Effector CD4-positive, alpha-beta T cell (primary cell): ENCODE measurements at places on chromosomes 11 and 22.
A peak's percentile ranks its signal among the peaks of the same experiment; 100 is the strongest.

- DNase-seq, result no peak
Measured at GRCh38 chr11:75855206-75855605, 40.2 kb downstream of the UVRAG start.

DNA sequence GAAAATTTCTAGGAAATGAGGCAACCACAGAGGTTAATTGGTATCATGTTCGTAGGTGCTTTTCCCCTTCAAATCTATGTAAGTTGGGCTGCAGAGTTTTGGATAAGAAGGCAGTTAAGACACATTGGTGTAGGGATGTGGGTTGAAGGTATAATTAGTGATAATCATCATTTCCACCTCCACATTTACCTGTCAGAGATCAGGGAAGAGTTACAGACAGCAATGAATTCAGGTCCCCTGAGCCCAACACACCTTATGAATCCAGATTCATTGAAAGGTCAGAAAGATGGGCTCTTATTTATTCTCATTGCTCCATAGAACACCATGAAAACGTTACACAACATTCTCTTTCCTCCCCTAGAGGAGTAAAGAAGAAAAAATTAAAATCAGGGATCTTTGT, 308.7 kb downstream of the C11orf87 start:
- no peak for DNase-seq

DNA sequence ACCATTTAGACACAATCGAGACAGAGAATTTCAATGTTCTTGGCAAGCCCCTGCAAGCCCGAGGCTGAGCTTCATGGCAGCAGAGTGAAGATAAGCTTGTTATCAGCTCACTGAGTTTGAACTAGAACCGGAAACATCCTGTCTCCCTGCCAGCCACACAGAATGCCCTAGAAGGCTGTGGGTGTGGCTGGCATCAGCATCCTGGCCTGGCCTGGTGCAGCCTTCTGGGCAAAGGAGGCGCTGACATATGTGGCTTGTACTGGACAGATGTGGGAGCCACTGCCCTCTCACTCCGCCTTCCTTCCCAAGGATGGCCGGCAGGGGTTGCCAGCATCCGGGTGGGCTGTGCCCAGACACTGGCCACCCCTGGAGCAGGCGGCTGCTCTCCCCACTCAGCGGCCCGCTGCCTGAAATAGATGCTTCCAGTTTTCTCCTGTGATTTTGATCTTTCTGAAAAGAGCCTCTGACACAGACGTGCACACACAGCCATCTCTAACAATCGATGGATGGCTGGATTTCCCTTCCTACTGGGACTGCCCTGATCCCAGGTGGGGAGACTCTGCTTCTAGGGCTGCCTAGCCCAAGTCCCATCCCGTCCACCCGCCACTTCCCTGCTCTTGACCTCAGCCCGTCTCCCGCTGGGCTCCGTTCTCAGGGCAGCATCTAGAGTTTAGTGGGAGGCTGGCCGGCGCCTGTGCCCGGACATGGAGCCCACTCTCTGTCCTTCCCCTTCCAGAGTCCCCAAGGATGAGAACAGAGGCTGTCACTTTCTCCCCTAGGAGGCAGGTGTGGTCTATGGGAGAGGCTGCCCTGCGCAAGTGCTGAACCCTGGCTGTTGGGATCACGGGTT, 149.7 kb downstream of the CTTN start:
- no peak for DNase-seq

GRCh38 chr11:34519595-34520235, 6.1 kb upstream of the ELF5 start:
- no peak for DNase-seq

DNA sequence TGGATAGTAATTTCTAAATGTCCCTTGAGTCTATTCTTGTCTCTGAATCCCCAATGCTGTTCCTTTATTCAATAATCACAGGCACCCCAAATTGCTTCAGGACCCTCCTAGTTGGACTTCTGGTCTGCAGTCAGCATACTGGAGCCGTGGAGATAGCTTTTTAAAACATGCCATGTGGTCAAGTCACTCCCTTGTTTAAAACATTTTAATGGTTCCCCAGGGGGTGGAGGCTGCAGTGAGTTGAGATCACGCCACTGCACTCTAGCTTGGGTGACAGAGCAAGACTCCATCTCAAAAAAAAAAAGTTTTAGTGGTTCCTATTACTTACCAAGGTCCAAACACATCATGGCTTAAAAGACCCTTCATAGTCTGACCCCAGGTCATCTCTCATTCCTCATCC, 220.3 kb downstream of the ADAMTS15 start:
- DNase-seq, result no peak

- peak; percentile 45 for DNase-seq
Measured at GRCh38 chr11:61071208-61071681, 31.0 kb upstream of the CD5 start.

DNA sequence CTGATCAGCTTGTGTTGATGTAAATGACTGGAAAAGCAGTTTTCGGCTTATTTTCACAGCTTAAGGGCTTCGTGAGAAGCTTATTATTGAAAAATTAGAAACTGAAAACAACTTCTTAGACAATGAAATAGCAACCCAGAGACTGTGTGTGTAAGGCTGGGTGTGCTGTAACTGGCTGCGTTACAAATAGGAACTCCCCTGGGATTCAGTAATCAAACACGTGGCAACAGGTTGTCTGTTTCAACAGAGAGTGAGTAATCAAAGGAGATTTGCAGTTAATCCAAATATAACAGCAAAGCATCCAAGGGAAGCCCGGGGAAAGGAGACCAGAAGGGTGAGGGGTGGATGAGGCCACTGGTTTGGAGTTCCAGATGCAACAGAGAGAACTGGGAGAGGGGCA, 19.2 kb downstream of the NTM start:
- DNase-seq, result no peak

- DNase-seq, result no peak
Measured at GRCh38 chr11:58592760-58593472, 14.1 kb downstream of the ZFP91 start.

- DNase-seq, result no peak
Measured at GRCh38 chr11:18567081-18567480, 21.5 kb downstream of the UEVLD start.

GRCh38 chr22:42686756-42687491, 33.7 kb downstream of the A4GALT start:
- DNase-seq, result no peak
